Spleen (tissue), 13 donors: ENCODE measurements at places on chromosomes 4 and X. TPM values are rescaled to one million over a fixed set of nuclear protein-coding genes. Genes with fewer than 3 reads are reported as not detected.

Gene RENBP
- total RNA-seq, result 63.6 TPM

Gene AADAT
- 2.3 TPM for total RNA-seq

Gene C4orf54
- total RNA-seq, result 0.51 TPM

Gene BRS3
- not detected for total RNA-seq

Gene ADH7
- not detected for total RNA-seq

Gene NAP1L5
- total RNA-seq, result 6.1 TPM

Gene GK
- total RNA-seq, result 55.4 TPM

Gene MAGEA4
- total RNA-seq, result not detected

DNA sequence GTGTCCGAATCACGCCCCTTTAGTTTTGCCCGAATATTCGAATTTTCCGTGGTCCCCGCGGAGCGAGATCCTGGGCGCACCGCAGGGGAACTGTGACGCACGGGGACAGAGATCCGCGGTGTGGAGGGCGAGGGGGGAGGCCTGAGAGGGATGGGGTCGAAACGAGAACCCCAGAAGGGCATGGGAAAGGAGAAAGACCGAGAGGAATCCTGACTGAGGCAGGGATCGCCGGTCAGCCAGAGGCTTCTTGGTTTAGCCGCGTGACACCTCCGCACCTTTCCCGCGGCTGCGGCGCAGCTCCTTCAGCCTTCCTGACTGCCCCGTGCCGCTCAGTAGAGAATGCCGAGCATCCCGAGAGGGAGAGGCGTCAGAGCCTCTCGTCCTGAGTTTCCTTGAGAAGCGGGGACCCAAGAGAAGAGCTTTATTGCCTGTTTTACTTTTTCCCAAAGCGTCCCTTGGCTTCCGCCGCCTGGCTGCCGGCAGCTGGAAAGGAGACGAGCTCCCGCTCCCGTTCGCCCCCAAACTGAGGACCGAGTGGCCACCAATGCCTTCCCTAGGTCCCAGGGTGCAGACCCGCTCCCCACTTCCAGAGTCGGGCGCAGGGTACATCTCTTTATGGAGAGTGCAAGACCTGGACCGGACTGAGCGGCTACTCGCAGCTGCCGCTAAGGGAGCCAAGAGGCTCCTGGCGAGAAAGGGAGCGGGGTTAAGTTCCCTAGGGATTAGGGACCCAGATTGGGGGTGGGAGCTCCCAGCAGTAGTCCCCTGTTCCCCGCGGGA, 911 bp upstream of the GPR50 start:
- H3K27ac ChIP-seq, result no peak overlapping the region
- no peak overlapping the region for H3K4me3 ChIP-seq
- peaks cover 38% of the 10 kb centered on the region for H3K27me3 ChIP-seq
- H3K36me3 ChIP-seq, result no peaks in the 10 kb centered on the region
- DNase-seq, result no peak

GRCh38 chrX:39760930-39761329, 336.8 kb downstream of the BCOR start:
- no peaks in the 10 kb centered on the region for H3K4me1 ChIP-seq
- DNase-seq, result no peak
- no peaks in the 10 kb centered on the region for H3K36me3 ChIP-seq
- H3K27ac ChIP-seq, result no peak overlapping the region
- no peak overlapping the region for H3K4me3 ChIP-seq
- no peaks in the 10 kb centered on the region for H3K27me3 ChIP-seq

DNA sequence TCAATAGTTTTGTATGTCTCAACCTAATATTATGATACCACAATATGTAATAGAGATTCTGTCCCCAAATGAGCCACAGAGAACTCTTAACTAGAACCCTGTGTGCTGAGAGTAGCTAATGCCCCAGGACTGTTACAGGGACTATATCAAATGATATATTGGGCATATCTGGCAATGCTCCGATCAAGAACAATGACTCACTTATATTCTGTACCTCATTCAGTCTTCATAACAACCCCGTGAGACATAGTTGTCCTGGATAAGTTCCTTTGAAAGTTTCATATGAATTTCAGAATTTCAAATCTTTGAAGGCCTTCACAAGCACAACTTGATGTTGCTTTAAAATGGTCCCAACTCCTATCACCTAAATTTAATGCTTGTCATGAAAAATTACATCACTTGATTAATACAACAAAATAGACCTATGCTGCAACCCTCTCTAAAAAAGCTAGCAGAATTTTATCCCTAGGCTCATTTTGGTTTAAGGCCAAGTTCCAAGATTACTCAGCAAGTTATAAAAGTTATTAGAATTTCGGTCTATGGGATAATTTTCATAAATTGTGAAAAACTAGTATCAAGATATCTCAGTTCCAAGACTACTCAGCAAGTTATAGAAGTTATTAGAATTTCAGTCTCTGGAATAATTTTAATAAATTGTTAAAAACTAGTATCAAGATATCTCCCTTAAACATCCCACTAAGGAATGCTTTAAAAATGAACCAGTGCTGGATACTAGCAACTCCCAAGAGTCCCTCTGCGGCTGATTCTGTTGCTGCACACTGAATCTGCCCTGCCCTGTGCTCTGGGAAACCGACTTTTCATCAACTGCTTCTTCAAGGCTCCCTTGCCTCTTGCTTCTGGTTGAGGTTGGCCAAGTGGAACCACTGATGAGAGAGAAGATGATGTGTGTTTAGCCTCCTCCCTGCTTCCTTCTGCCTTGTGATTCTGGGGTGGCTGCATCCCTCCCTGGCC, 6.0 kb upstream of the ANXA3 start:
- no peaks in the 10 kb centered on the region for H3K27me3 ChIP-seq
- H3K27ac ChIP-seq, result no peak overlapping the region
- no peak overlapping the region for H3K4me3 ChIP-seq
- H3K4me1 ChIP-seq, result peaks cover 1% of the 10 kb centered on the region

DNA sequence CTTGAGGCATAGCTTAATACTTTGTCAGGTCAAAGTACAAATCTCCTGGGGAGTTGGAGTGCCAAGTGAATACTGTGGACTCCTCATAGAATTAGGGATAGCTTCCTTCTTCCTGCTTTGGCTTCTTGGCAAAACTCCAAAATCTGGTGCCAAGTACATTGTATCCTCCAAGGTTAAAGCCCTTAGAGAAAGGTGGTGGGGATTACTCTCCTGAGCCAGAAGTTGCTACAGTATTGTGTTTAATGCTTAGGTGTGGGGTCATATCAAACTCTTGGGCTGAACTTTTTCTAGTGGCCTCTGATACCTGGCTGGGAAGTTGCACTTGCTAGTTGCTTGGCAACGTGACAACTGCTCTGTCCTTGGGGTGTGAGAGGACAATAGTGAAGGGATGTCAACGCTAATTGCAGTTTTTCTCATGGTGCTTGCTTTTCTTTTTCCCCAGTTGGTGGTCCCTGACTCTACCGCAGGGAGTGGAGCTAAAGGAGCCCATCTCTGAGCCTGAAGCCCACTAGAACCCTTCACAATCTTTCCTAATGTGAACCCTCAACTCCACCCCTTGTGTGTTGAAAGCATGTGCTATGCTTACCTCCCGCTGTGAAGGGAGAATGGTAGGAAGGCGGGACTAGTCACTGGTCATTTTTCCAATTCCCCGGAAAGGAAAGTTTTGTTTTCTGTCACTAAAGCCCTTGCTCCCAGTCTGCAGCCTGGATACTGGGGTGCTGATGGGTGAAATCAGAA, 35.5 kb downstream of the DLG3 start:
- no peaks in the 10 kb centered on the region for H3K27me3 ChIP-seq
- H3K27ac ChIP-seq, result peak overlapping the region; percentile 26
- H3K4me3 ChIP-seq, result no peak overlapping the region
- DNase-seq, result no peak
- H3K36me3 ChIP-seq, result no peaks in the 10 kb centered on the region

GRCh38 chr4:5712931-5713330, 1.9 kb downstream of the EVC start:
- no peak overlapping the region for H3K4me3 ChIP-seq
- no peak overlapping the region for H3K27ac ChIP-seq
- no peaks in the 10 kb centered on the region for H3K4me1 ChIP-seq
- no peaks in the 10 kb centered on the region for H3K27me3 ChIP-seq

DNA sequence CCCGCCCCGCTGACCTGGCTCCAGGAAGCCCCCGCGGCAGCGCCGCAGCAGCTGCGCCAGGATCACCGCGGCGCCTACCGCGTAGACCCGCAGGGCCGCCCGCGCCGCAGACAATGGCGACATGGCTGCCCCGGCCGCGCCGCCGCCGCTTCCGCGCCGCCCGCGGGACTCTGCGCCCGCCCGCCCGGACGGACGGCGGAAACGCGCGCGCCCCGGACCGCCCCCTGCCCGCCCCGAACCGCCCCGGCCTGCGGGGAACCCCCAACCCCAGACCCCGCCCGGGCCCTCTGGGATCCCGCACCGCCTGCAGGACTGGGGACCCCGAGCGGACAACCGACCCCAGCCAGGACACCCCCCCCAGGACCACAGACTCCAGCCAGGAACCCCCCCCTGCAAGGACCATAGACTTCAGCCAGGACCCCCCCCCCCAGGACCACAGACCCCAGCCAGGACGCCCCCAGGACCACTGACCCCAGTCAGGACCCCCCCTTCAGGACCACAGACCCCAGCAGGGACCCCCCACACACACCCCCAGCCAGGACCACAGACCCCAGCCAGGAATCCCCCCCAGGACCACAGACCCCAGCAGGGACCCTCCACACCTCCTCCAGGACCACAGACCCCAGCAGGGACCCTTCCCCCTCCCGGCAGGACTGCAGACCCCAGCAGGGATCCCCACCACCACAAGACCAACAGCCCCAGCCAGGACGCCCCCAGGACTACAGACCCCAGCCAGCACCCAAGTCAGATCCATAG, at the start of the genes DHRSX and ZBED1:
Gene DHRSX (minus strand): TSS at position 174 of the 756 bp plus-strand sequence. CDS start 51 bp downstream, at position 123.
Gene ZBED1 (minus strand): TSS at position 174 of the 756 bp plus-strand sequence. CDS start 10,257 bp downstream, outside the sequence.
- DNase-seq, result peak; percentile 93
- H3K27me3 ChIP-seq, result no peaks in the 10 kb centered on the region
- H3K4me1 ChIP-seq, result peaks cover 26% of the 10 kb centered on the region
- peak within 1 kb of the TSS; percentile 92 for H3K27ac ChIP-seq
- H3K4me3 ChIP-seq, result peak within 1 kb of the TSS; percentile 69

DNA sequence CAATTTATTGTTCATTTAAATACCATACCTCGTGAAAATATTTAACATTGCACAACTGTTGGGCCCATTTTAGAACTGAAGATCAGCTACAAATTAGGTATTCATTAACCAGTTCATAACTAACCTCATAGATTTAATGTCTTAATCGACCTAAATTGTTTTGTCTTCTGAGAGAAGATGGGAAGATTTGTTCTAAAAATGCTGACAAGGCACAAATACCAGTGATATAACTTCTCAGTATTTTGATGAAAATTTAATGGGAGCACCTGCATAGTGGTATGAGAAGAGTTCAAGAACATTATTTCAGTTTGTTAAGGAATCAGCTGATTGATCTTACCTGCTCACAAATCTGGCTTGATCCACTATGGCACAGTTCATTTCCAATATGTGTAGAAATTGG, 33.9 kb downstream of the POF1B start:
- no peak overlapping the region for H3K4me3 ChIP-seq
- no peak for DNase-seq
- no peaks in the 10 kb centered on the region for H3K27me3 ChIP-seq
- no peak overlapping the region for H3K27ac ChIP-seq
- H3K36me3 ChIP-seq, result no peaks in the 10 kb centered on the region

GRCh38 chr4:132016703-132017350, 1132.3 kb upstream of the PCDH10 start:
- H3K27me3 ChIP-seq, result no peaks in the 10 kb centered on the region
- no peak overlapping the region for H3K27ac ChIP-seq
- DNase-seq, result no peak

- H3K36me3 ChIP-seq, result no peaks in the 10 kb centered on the region
- H3K4me1 ChIP-seq, result no peaks in the 10 kb centered on the region
- no peaks in the 10 kb centered on the region for H3K27me3 ChIP-seq
- no peak overlapping the region for H3K27ac ChIP-seq
These were observed 34.3 kb upstream of the PROM1 start for GRCh38 chr4:16118090-16118489.

DNA sequence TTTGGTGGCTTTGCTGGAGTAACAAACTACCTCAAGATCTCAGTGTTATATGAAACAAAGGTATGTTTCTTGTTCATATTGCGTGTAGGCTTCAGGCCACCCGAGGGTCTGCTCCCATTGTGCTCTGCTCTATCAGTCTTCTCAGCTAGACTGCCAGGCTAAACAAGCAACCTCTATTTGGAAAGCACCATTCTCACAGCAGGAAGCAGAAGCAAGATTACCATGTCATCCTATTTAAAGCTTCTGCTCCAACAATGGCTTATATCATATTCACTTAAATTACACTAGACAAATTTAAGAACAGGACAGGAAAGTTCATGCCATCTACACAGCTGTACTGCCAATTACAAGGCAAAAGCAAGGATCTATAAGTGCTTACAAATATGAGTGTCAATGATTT, 385.8 kb downstream of the PPARGC1A start:
- no peak overlapping the region for H3K27ac ChIP-seq
- no peaks in the 10 kb centered on the region for H3K36me3 ChIP-seq
- H3K4me3 ChIP-seq, result no peak overlapping the region
- H3K4me1 ChIP-seq, result no peaks in the 10 kb centered on the region
- no peak for DNase-seq
- H3K27me3 ChIP-seq, result no peaks in the 10 kb centered on the region

DNA sequence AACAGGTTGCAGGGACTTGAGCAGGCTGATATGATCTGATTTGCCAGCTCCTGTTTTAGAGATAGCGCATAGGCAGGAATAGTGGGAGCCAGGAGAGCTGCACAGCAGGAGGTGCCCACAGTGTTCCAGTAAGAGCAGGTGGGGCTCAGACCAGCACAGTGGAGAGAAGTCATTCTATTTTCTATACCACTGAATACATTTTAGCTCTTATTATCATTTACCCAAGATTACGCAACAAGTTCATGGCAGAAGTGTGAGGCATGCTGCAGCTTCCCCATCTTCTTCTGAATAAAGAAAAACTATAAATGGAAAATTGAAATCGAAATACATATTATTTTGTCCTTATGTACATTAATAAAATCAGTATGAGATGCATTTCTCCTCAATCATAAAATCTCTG, 114.7 kb upstream of the EDNRA start:
- no peak overlapping the region for H3K4me3 ChIP-seq
- H3K27me3 ChIP-seq, result no peaks in the 10 kb centered on the region
- H3K36me3 ChIP-seq, result no peaks in the 10 kb centered on the region
- no peak for DNase-seq
- H3K27ac ChIP-seq, result no peak overlapping the region

GRCh38 chrX:17531500-17531899, 156.5 kb downstream of the NHS start:
- no peak overlapping the region for H3K4me3 ChIP-seq
- H3K27ac ChIP-seq, result no peak overlapping the region
- H3K27me3 ChIP-seq, result peaks cover 8% of the 10 kb centered on the region
- H3K36me3 ChIP-seq, result no peaks in the 10 kb centered on the region
- no peak for DNase-seq

GRCh38 chr4:52840531-52841370, 21.4 kb upstream of the RASL11B start:
- DNase-seq, result no peak
- no peaks in the 10 kb centered on the region for H3K27me3 ChIP-seq
- H3K36me3 ChIP-seq, result no peaks in the 10 kb centered on the region
- no peak overlapping the region for H3K4me3 ChIP-seq
- peaks cover 6% of the 10 kb centered on the region for H3K4me1 ChIP-seq
- H3K27ac ChIP-seq, result no peak overlapping the region
